ENCODE measurements at places on chromosomes 4 and X.

DNA sequence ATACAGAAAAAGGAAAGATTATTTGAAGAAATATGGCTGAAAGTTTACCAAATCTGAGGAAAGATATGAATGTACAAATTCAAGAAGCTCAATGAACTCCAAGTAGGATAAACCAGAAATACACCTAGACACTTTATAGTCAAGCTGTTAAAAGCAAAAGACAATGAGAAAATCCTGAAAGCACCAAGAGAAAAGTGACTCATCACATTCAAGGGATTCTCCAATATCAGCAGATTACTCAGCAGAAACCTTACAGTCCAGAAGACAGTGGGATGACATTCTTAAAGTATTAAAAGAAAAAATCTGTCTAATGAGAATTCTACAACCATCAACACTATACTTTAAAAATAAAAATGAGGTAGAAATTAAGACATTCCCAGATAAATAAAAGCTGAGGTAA lies 223.8 kb upstream of the ZCCHC13 start:
- no peak for DNase-seq

- no peak for DNase-seq
Measured at GRCh38 chrX:71533851-71534561, 1.1 kb downstream of the OGT start.

DNA sequence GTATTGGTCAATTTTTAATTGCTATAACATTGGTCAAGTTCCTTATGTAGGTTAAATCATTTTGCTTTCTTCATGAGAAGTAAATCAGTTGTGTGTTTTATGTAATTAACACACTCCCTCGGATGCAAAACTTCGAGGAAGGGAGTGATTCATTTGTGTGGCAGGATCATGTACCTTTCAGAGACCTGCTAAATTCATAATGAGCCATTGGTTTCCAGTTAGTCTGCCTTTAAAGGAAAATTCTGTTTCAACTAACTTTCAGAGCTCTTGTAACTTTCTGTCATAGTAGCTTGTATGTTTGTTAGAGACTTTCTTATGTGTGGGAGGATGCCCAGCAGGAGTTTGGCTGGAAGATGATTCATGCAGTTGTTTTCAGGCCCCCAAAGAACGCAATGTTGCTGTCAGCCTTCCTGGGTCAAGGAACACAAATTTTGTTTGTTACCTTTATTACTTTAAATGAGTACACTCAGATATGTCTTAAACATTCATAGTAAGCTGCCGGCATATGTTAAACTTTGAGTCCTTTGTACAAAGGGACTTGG lies 72.1 kb downstream of the GPR101 start:
- DNase-seq: no peak

- DNase-seq: no peak
Measured at GRCh38 chrX:133448512-133449076, 33.3 kb upstream of the GPC4 start.

DNA sequence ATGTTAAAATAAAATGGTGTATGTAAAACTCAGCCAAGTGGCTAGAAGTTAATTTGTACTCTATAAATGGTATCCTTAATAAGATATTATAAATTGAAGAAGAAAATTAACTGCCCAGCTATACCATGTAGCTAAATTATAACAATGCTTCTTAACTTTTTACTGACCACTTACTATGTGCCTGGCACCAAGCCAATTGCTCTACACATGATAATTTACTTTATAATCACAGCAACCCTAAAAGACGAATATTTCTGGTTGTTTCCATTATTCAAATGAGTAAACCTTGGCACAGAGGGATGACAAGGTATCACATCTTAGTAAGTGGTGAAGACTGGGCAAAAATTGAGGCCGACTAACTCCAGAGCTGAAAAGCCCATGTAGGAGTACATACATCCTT lies 1506.6 kb downstream of the PCDH7 start:
- no peak for DNase-seq

- DNase-seq: no peak
Measured at GRCh38 chrX:118552121-118552900, 56.7 kb downstream of the DOCK11 start.

DNA sequence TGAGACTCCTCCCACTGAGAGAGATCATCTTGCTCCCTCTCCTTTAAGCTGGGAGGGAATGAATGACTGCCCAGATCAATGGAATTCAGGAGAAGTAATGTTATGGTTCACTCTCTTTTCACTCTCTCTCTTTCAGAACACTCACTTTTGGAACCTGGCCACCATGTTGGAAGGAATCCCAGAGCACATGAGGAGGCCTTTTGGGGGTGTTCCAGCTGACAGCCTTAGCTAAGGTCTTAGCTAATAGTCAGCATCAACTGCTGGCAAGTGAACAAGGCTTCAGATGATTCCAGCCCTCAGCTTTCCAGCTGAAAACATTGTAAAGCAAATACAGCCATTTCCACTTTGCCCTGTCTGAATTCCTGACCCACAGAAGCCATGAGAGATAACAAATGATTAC lies 124.0 kb upstream of the CLNK start:
- no peak for DNase-seq

DNA sequence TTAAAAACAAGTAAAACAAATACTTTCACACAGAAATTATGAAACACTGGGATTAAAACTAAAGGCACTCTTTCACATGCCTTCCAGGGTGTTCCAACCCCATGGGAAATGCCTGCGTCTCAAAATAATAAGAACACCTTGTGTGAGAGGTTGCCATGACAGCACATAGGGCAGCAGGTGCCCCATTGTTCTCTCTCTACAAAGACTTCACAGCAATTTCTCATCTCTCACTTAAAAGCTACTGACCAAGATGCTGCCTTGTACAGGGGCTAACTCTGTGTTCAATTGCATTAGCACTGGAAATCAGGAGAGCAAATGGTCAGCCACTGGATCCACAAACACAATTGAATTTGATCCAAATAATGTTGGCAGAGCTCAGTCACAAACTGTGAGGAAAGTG lies 102.5 kb upstream of the GALNTL6 start:
- no peak for DNase-seq

DNA sequence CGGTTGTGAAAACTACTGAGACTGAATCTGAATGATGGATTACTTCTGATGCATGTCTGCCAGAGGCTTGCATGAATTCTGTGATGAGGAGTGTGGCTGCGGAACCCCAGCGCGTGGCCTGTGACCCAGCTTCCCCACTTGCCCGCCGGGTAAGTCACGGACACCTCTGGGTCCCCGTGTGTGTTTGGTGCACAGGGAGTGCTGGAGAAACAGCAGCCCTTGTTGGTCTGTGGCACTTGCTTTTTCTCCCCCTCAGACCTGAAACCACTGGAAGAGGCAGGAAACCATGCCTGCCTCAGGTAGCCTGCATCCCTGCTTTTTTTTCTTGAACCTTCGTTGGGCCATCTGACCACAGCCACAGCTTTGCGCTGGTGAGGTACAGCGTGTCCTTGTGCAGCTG lies 51.9 kb upstream of the TADA2B start:
- DNase-seq: no peak

Measured in iPS DF 19.7 (cell line).